ENCODE measurements at places on chromosomes 1 and 21.
A peak's percentile ranks its signal among the peaks of the same experiment; 100 is the strongest.

DNA sequence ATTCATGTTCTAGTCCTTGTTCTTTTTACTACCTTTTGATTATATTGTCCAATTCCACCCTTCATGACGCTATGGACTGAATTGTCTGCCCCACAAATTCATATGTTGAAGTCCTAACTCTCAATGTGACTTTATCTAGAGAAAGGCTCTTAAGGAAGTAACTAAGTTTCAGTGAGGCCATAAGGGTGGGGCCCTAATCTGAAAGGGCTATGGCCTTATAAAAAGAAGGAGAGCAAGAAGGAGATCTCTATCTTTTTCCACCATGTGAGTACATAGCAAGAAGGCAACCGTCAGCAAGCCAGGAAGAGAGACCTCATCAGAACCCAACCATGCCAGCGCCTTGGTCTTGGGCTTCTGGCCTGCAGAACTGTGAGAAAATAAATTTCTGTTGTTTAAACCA is 95.9 kb downstream of the HIVEP3 start:
- H3K36me3 ChIP-seq, result no peaks in the 10 kb centered on the region
- no peaks in the 10 kb centered on the region for H3K27me3 ChIP-seq
- H3K27ac ChIP-seq, result no peak overlapping the region
- DNase-seq, result no peak

- H3K4me1 ChIP-seq, result no peaks in the 10 kb centered on the region
- no peak overlapping the region for H3K4me3 ChIP-seq
- H3K27ac ChIP-seq, result no peak overlapping the region
- no peaks in the 10 kb centered on the region for H3K27me3 ChIP-seq
Observed at GRCh38 chr1:216627252-216627651, 96.0 kb downstream of the ESRRG start.

DNA sequence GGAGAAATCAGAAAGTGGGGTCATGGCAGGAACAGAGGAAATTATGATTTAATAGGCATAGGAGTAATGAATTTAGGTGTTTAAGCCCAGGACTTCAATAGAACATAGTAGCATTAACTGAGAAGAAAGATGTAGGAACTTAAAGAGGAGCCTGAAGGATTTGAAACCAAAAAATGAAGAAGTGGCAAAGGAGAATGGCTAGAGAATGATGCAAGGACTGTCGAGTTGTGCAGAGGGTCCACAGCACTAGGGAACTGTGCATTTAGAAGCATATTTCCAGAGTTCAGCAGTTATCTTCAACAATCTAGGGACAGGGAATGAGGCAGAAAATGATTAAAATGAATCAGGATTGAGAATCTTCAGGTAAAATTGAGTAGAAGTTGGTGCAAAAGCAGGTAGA is 328.1 kb upstream of the LYPLAL1 start:
- H3K27me3 ChIP-seq, result no peaks in the 10 kb centered on the region
- no peaks in the 10 kb centered on the region for H3K36me3 ChIP-seq
- DNase-seq, result no peak
- H3K27ac ChIP-seq, result no peak overlapping the region
- no peaks in the 10 kb centered on the region for H3K4me1 ChIP-seq

DNA sequence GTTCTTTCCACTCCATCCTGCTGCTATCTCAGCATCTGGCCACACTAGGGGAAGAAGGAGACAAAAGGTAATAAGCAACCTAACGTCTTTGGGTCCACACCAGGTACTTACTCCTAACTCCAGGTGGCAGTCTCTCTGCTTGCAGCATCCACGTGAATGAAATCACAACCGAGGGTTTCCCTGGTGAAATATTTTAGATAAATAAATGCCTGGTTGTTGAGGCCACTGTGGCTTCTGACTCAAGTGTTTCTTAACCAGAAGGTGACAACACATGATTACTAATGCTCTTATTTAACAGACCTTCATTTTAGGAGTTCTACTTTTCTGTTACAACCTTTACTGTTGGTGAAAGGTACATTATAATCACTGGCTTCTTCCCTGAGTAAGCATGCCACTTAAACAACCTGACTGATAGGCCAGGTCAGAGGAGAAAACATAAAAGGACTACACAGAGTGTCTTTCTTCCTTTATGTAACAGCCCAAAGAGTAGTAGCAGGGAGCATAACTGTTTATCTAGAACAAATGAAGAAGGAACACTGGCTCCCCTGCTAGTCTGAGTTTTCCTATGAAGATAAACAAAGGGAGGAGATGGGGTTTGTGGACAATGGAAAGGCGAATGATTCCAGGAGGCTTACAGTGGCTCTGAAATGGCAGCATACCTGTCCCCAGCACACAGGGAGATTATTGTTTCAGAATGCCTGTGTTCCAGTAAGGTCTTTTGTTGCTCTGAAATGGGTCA is 59.9 kb downstream of the SYT6 start:
- DNase-seq, result no peak
- no peaks in the 10 kb centered on the region for H3K36me3 ChIP-seq
- no peak overlapping the region for H3K27ac ChIP-seq
- no peak overlapping the region for H3K4me3 ChIP-seq
- H3K4me1 ChIP-seq, result no peaks in the 10 kb centered on the region
- H3K27me3 ChIP-seq, result no peaks in the 10 kb centered on the region

DNA sequence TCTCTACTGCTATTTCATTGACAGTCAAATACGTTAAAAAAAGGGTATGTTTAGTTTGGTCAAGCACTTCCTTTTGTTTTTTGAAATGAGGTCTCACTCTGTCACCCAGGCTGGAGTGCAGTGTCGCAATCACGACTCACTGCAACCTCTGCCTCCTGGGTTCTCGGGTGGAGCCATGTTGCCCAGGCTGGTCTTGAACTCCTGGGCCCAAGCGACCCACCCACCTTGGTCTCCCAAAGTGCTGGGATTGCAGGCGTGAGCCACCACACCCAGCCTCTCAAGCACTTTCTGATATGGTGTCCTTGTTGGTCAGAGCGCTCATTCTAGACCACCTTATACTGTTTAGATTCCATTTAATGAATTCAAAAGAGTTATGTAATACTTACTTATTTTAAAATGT is 20.9 kb upstream of the RHBDL2 start:
- no peak for DNase-seq
- no peak overlapping the region for H3K4me3 ChIP-seq
- no peaks in the 10 kb centered on the region for H3K36me3 ChIP-seq
- H3K27ac ChIP-seq, result no peak overlapping the region
- H3K27me3 ChIP-seq, result no peaks in the 10 kb centered on the region
- no peaks in the 10 kb centered on the region for H3K4me1 ChIP-seq

GRCh38 chr1:207981976-207982375 is 71.1 kb upstream of the CD34 start:
- H3K27ac ChIP-seq, result no peak overlapping the region
- H3K4me3 ChIP-seq, result no peak overlapping the region
- DNase-seq, result no peak

DNA sequence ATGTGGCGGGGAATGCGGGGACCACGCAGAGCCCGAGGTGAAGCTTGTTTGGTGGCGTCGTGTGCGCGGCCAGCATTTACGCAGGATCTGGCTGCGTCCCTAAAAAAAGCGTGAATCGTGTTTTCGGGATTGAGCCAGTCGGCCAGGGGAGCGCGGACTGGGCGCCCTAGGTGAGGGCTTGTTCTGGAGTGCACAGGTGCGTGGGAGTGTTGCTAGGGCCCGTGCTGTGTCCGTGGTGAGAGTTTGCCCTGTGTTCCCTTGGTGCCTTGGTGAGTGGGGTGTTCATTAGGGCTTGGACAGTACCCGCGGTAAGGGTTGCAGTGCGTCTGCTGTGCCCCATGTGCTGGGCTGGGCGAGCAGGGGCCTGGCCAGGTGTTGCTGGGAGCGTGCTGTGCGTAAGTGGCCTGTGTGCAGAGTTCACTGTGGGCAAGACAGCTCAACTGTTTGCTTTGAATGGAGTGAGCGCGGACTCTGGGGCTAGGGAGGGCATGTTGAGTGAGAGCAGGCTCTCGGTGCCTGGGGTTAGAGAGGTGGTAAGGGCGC is 673 bp downstream of the CD46 start:
- H3K27me3 ChIP-seq, result no peaks in the 10 kb centered on the region
- DNase-seq, result peak; percentile 73
- peak overlapping the region; percentile 69 for H3K4me3 ChIP-seq
- H3K36me3 ChIP-seq, result no peaks in the 10 kb centered on the region

- H3K27ac ChIP-seq, result no peak overlapping the region
- H3K4me1 ChIP-seq, result peaks cover 7% of the 10 kb centered on the region
- DNase-seq, result no peak
- H3K36me3 ChIP-seq, result no peaks in the 10 kb centered on the region
- no peak overlapping the region for H3K4me3 ChIP-seq
Observed at GRCh38 chr1:159996653-159997052, 35.1 kb downstream of the PIGM start.

- H3K27me3 ChIP-seq, result no peaks in the 10 kb centered on the region
- H3K36me3 ChIP-seq, result peaks cover 39% of the 10 kb centered on the region
- H3K4me3 ChIP-seq, result no peak overlapping the region
- no peaks in the 10 kb centered on the region for H3K4me1 ChIP-seq
- DNase-seq, result no peak
Observed at GRCh38 chr1:171794085-171794484, 12.6 kb downstream of the METTL13 start.

DNA sequence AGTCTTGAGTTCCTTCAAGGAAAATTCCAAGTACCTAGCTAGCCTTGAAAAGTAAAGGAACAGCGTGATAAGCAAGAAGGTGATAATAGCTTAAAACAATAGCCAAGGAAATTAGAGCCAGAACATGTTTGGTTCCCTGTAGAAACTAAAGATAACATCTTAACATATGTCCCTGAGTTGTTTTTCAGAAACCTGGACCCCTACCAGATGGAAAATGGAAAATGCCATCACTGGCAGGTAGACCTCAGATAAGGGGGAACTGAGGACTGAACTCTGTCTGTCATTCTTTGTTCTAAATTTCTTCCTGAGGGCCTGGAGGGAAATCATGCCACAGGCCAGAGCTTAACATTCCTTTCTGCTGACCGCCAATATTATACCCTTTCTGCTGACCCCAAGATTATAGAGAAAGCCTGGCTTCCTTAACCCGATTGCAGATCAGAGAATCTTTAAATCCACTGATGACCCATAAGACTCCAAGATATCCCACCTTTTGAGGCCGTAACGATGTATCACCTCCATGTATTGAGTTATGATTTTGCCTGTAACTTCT is 23.4 kb downstream of the CNIH3 start:
- no peaks in the 10 kb centered on the region for H3K27me3 ChIP-seq
- H3K4me3 ChIP-seq, result no peak overlapping the region
- no peak for DNase-seq

- H3K36me3 ChIP-seq, result no peaks in the 10 kb centered on the region
- DNase-seq, result peak; percentile 80
- H3K4me3 ChIP-seq, result no peak overlapping the region
- H3K27me3 ChIP-seq, result no peaks in the 10 kb centered on the region
- peaks cover 25% of the 10 kb centered on the region for H3K4me1 ChIP-seq
Observed at GRCh38 chr1:20472860-20473711, 12.9 kb downstream of the CAMK2N1 start.

GRCh38 chr1:183551924-183552323 is 38.3 kb downstream of the NCF2 start:
- H3K27me3 ChIP-seq, result no peaks in the 10 kb centered on the region
- H3K4me3 ChIP-seq, result no peak overlapping the region
- no peaks in the 10 kb centered on the region for H3K4me1 ChIP-seq
- peaks cover 50% of the 10 kb centered on the region for H3K36me3 ChIP-seq
- DNase-seq, result no peak

DNA sequence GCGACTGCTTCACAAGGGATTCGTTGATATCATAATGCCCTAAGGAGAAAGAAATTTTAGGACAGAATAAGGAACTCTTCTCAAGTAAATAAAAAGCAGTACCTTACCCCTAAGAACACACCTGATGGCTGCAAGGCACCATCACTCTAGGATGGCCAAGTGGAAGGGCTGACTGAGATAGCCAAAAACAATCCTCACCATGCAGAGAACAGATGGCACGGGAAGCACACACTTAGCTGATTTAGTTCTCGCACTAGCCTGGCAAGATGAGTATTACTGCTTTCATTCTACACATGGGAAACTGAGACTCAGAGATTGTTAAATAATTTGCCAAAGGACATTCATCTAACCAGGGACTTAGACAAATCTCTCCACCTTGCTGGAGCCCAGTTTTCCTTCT is 43.8 kb downstream of the STPG1 start:
- no peak overlapping the region for H3K27ac ChIP-seq
- DNase-seq, result no peak

DNA sequence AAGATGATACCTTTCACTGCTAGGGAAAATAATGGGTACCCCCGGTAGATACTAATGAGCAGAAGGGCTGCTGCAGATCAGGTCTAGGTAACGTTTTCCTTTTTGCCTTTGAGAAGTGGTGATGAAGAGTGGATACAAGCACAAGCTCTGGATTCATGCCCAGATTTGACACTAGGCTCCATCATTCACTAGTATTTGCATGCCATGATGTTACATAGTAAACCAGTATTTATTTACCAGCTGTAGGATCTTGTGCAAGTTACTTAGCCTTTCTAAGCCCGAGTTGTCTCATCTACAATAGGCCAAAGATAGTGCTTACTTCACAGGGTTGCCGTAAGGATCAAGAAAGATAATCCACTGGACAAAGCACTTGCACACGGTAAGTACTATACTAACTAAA is 14.2 kb downstream of the PTPN14 start:
- H3K27me3 ChIP-seq, result no peaks in the 10 kb centered on the region
- H3K4me1 ChIP-seq, result no peaks in the 10 kb centered on the region
- no peak overlapping the region for H3K27ac ChIP-seq
- no peak for DNase-seq
- H3K4me3 ChIP-seq, result no peak overlapping the region

DNA sequence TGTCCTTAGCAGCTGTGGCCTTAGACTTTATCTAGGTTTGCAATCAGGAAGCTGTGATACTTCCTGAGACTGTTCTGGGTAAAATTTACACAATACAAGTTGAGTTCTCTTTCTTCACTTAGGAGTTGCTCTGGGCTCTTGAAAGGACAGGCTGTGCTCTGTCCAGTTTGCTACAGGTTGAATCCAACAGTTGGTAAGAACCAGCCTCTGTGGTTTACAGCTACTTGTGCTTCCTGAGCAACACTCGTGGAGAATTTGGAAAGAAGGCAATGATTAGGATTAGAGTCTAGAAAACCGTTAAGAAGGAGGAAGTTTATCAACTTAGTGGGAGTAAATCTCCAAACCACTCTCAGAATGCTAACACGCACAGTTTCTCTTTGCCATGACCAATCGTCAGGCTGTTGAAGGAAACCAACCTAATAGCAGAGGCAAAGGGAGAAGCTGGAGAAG is 26.8 kb downstream of the GFI1 start:
- H3K27ac ChIP-seq, result no peak overlapping the region
- H3K36me3 ChIP-seq, result no peaks in the 10 kb centered on the region
- no peaks in the 10 kb centered on the region for H3K27me3 ChIP-seq
- DNase-seq, result no peak
- no peaks in the 10 kb centered on the region for H3K4me1 ChIP-seq
- H3K4me3 ChIP-seq, result no peak overlapping the region

Data from right lobe of liver (tissue), 6 donors.